ENCODE measurements at places on chromosomes 3 and 15.

GRCh38 chr3:196144383-196145105 lies 62.7 kb upstream of the TFRC start:
- DNase-seq: no peak

- no peak for DNase-seq
Measured at GRCh38 chr15:57747206-57747896, 40.8 kb downstream of the POLR2M start.

- no peak for DNase-seq
Measured at GRCh38 chr15:73568564-73569280, 64.5 kb downstream of the NPTN start.

GRCh38 chr15:85886309-85886811 lies 91.6 kb upstream of the KLHL25 start:
- DNase-seq: no peak

GRCh38 chr15:42576776-42577175 lies 1.4 kb downstream of the STARD9 start:
- DNase-seq: no peak

DNA sequence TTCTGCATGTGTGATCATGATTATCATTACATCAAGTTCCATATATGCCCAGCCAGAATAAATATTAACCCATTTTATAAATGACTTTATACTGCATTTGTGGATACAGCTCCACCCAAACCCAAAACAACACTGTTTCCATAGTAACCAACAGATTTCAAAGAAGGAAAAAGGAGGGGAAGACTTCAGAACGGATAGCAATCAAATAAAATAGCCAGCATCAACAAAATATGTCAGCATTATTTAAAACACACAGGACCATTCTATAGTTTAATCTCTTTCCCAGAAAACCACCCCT lies 114.4 kb downstream of the FOXP1 start:
- no peak for DNase-seq
